GM12891 (cell line): ENCODE measurements at places on chromosomes 4 and X.

DNA sequence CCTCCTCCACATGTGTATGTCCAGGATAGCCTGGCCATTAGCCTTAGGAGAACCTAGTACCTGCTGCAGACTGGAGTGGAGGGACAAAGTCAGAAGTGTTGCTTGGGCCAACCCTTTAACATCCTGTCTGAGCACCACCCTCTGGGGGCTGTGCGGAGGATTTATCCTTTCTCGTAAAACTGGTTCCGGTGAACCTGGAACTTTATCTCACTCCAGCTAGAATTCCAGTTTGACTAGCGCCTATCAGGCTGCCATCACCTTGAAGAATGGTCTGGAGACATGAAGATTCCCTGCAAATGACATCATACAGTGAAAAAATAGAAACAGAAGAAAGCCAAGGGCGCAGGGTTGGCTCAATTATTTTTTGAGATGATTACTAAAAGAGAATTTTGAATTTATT lies 4.0 kb downstream of the TCEAL8 start:
- DNase-seq, result no peak

GRCh38 chr4:1501754-1502500 lies 95.7 kb upstream of the NKX1-1 start:
- no peak for DNase-seq

DNA sequence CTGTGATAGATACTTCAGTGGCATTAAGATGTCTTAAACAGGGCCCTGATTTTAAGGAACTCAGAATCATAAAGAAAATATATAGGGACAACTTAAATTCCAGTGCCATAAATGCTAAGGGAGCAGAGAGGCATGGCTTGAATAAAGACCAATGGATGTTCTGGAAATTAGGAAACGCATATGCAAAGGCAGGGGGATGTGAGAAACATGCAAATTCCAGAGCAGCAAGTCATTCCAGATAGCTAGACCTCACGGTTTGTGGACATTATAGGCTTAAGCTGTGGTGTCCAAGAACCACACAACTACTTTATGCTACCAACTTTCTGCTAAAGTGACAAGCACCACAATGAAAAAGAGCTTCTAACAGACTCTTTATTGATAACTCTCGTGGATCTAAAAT lies 132.6 kb upstream of the ANK2 start:
- no peak for DNase-seq

GRCh38 chr4:21948347-21949072 lies at the start of gene KCNIP4:
Gene KCNIP4, minus strand, starts transcription at chr4:21948772.
- peak; percentile 7 for DNase-seq

- DNase-seq, result no peak
Observed at GRCh38 chr4:184588893-184589292, 60.4 kb downstream of the CASP3 start.

DNA sequence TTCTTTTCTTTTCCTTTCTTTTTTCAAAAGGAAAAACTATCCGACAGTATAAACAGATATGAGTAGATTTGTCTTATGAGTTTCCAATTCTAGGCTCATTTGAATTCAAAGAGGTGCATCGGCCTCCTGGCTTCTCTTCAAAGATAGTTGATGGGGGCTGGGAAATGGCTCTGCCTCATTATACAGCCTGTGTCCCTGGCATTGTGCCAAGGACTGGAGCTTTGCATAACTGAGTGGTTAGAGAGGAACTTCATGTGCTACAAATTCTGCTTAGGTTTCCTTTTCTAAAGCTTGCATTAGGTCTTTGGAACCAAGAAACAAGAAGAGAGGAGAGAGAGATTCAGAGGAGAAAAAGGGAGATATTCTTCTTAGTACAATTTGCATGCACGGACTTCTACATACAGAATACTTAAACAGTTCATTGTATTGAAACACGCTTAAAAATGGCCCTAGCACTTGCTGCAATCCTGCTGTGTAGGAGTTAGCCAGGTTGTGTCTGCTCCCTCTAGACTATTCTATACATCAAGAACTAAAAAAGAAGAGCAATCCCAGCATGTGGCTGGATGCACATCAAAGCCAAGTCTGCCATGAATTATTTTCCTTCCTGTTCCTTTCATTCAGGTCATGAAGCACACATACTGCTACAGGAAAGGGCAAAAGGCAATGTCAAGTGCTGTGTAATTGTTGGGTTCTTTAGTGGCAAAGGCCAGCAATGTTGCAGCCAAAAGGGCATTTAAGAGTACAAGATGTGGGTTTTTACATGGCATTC lies 70.9 kb downstream of the INTS12 start:
- DNase-seq, result peak; percentile 4

GRCh38 chr4:8938623-8939022 lies 67.0 kb upstream of the HMX1 start:
- DNase-seq, result no peak

DNA sequence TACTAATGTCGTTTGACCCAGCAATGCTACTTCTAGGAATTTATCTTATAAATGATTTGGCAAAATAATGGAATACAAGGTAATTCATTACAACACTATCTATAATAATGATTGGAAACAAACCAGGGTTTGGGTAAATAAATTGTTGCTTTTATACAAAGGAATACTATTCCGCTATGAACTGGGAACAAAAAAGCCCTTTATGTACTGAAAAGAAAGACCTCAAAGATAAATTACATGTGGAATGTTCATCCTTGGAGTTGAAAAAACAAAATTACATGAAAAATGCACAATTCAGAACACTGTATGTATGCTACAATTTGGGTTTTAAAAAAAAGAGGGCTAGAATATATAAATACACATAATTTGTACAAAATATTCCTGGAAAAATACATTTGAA lies 5.2 kb upstream of the NUP54 start:
- DNase-seq, result no peak

DNA sequence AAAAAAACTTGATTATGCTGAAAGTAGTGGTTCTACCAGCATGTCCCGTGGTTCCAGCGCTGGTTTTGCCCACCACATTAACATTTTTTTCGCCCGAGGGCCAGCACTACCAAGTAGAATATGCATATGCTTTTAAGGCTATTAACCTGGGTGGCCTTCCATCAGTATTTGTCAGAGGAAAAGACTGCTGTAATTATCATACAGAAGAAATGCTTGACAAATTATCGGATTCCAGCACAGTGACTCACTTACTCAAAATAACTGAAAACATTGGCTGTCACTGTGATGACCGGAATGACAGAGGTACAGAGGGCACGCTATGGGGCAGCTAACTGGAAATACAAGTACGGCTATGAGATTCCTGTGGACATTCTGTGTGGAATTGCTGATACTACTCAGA lies 34.6 kb downstream of the PRPS2 start:
- DNase-seq, result no peak
